Neural progenitor cell (in vitro differentiated cells): ENCODE measurements at places on chromosomes 2 and 18. TPM values are rescaled to one million over a fixed set of nuclear protein-coding genes. Genes with fewer than 3 reads are reported as not detected.

DNA sequence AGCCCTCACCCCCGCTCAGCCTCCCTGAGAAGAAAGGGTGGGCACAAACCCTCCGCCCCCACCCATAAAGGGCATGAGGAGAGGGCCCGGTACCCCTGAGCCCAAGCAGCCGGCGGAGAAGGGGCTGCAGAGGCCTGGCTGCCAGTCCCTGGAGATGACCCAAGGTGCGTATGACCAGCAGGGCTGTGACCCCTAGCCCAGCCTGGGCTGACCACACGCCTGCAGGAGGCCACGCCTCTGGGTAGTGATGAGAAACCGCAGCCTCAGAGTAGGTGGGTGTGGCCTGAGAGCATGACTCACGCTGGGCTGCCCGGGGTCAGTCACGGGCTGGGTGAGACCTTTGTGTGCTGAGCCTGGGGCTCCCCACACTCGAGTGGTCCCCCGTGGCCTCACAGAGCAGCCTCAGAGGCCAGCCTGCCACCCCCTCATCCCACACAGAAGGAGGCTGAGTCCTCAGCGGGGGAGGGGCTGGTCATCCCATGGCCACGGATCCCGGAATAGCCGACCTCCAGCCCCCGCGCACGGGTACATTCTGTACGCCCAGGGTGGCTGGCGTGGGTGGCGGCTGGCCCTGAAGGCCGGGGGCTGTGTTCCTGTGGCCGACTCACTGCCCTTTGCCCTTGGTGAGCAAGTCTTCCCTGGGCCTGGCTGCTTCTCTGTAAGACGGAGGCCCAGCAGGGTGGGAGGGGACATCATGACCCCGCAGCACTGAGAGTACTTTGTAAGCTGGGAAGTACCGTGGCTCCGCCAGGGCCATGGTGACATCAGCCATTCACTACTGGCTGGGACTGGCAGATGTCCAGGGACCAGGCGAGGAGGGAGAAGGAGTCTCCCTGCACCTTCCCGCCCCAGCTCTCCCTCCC, 110.8 kb upstream of the OTOS start:
- no peak overlapping the region for H3K27ac ChIP-seq
- DNase-seq, result peak; percentile 50
- peaks cover 19% of the 10 kb centered on the region for H3K4me1 ChIP-seq
- H3K36me3 ChIP-seq, result no peaks in the 10 kb centered on the region
- no peak overlapping the region for H3K4me3 ChIP-seq

GRCh38 chr2:11099122-11100065, 55.9 kb upstream of the SLC66A3 start:
- no peak for DNase-seq
- H3K27ac ChIP-seq, result no peak overlapping the region

Gene ADGRF3
- 0.04 and 0.06 TPM in 2 replicates for total RNA-seq

DNA sequence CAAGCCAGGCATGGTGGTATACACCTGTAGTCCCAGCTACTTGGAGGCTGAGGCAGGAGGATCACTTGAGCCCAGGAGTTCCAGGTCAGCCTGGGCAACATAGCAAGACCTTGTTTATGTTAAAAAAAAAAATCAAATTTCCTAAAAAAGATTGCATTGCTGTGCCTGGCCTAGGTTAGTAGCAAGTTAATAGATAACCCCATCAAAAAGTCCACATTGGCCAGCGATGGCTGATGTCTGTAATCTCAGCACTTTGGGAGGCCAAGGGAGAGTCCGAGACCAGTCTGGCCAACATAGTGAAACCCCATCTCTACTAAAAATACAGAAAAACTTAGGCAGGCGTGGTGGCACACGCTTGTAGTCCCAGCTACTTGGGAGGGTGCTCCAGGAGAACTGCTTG, 38.7 kb downstream of the PARD6G start:
- H3K4me3 ChIP-seq, result no peak overlapping the region
- H3K4me1 ChIP-seq, result no peaks in the 10 kb centered on the region
- DNase-seq, result no peak
- H3K27ac ChIP-seq, result no peak overlapping the region
- H3K36me3 ChIP-seq, result no peaks in the 10 kb centered on the region
- H3K27me3 ChIP-seq, result no peaks in the 10 kb centered on the region

DNA sequence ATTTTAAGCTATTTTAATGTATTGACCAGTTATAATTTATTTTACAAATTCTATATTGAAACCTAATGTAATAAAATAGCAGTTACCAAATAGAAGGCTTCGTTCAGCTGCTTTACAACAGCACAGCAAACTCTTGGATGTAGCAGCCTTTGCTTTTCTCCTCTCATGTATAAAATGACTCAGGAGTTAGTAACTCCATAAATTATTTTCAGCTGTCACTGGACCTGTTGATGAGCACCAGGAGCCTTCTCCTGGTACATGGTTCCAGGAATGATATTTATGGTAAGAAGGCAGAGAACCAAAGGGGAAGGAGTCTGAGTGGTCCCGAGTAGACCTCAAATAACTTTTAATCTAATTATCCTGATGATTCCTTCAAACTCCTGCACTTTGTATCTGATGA, 256.4 kb upstream of the NETO1 start:
- DNase-seq, result no peak
- H3K36me3 ChIP-seq, result no peaks in the 10 kb centered on the region
- H3K27me3 ChIP-seq, result no peaks in the 10 kb centered on the region

GRCh38 chr2:75162259-75162658, 37.1 kb downstream of the TACR1 start:
- no peak overlapping the region for H3K4me3 ChIP-seq
- H3K27ac ChIP-seq, result no peak overlapping the region
- H3K36me3 ChIP-seq, result no peaks in the 10 kb centered on the region
- no peak for DNase-seq
- H3K27me3 ChIP-seq, result no peaks in the 10 kb centered on the region
- H3K4me1 ChIP-seq, result no peaks in the 10 kb centered on the region

- H3K27ac ChIP-seq, result no peak overlapping the region
- no peak overlapping the region for H3K4me3 ChIP-seq
These were observed 83.4 kb upstream of the RTN4 start for GRCh38 chr2:55133467-55134315.

DNA sequence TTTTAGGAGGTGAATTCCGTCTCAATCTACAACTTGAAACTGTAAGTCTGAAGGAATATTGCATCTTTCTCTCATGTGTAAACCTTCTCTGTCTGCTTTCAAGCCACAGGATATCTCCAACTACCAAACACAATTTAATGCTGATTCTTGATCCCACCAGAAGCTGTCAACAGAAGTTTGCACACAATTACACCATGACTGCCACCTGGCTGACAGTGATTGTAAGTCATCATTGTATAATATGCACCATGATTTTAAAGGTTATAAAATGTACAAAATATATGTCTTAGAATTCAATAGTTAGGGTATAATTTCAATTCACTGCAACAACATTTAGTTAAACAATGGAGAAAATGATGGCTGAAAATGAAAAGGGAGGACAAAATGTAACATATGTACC, 18.4 kb downstream of the PREPL start:
- peak; percentile 39 for DNase-seq
- H3K27me3 ChIP-seq, result no peaks in the 10 kb centered on the region
- H3K4me1 ChIP-seq, result no peaks in the 10 kb centered on the region
- no peak overlapping the region for H3K4me3 ChIP-seq
- no peak overlapping the region for H3K27ac ChIP-seq

GRCh38 chr2:54207666-54208195, 48.3 kb downstream of the TSPYL6 start:
- H3K4me1 ChIP-seq, result peaks cover 6% of the 10 kb centered on the region
- H3K27ac ChIP-seq, result no peak overlapping the region
- H3K36me3 ChIP-seq, result no peaks in the 10 kb centered on the region
- no peaks in the 10 kb centered on the region for H3K27me3 ChIP-seq
- no peak for DNase-seq
- no peak overlapping the region for H3K4me3 ChIP-seq

Gene CD226
- total RNA-seq, result 0.06 TPM in 1 of 2 replicates, not detected in the other

Gene RGPD3
- total RNA-seq, result 0.07 and 0.25 TPM in 2 replicates
